SW 1271 (cell line): ENCODE measurements at places on chromosomes 3 and 15.

GRCh38 chr3:142889212-142890014, 530 bp upstream of the PCOLCE2 start:
- no peak for DNase-seq

DNA sequence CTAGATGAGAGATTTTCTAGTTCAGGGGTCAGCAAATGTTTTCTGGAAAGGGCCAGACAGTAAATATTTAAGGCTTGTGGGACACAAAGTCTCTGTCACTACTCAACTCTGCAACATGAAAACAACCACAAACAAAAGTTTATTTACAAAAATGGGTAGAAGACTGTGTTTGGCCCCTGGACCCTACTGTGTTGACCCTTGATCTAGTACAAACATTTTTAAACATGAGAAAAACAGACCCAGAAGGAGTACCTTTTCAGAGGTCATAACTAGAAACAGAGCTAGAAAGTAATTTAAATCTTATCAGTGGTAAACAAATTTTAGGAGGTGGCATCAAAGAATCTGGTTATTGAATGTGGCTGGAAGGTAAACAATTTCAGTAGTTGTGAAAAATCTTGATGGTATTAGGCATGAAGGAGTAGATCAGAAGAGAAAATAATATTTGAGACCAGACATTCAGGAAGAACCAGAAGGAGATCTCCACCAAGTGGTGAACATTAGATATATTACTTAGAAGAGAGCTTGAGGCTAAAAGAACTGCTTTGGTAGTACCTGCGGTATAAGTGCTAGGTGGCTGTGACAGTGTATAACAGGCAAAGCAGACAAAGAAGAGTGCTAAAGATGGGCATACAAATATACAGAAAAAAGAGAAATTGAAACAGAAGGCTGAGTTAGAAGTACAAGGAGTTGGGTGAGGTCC, 101.7 kb downstream of the NR1I2 start:
- no peak for DNase-seq

- DNase-seq: no peak
Measured at GRCh38 chr3:139226731-139227130, 117.1 kb upstream of the MRPS22 start.

DNA sequence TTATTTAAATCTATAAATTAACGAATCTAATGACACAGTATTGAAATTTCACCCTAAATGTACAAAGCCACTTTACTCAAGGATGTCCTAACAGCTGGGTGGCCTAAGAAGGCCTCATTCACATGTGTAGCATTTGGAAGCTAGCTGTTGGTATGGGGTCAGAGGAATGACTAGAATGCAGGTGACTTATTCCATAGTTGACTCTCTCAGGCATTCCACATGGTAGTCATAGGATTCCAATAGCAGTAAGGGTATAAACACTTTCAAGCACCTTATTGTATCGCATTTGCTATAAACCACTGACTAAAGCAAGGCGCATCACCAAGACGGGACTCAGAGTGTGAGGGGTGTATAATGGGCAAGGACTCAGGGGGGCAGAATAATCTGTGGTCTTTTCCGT, 294.8 kb upstream of the EPHA3 start:
- DNase-seq: no peak

DNA sequence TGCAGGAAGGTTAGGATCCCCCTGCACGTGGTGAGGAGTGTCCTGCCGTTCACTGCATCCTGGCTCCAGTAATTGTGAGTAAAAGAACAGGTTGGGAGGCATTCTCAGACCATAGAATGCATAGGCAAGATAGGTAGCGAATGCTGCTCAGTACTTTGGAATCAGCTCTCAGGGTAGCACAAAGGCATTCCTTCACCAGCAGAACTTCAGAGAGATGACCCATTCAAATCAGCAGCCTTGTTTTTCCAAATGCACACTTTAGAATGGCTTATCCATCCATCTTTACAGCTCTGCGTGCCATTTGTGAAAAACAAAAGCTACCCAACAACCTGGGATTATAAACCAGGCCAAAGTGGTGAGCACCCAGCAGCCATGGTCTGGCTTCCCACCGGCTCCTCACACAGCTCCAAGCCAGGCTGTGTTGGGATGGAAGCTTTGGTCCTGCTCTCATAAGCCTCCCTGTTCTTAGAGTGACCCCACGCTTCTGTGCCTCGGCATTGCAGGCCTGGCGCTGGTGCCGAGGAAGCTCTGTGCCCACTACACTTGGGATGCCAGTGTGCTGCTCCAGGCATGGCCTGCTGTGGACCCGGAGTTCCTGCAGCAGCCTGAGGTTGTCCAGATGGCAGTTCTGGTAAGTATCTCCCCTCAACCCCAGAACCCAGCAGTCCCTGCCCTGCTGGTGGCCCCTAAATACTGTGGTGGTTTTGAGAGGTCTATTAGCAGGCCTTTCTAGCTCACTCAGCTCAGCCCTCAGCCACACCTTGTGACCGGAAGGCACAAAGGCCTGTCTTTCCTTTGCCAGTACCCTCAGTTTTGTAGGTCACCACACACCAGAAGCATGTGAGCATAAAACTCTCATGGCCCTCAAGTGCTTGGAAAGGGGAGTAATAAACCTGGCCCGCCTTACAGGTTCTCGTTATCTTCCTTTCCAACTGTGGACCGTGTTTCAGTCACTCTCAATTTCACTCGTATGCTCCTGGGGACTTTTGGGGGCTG, 52.9 kb upstream of the LIMD1 start:
- no peak for DNase-seq

GRCh38 chr3:131933665-131934064, 101.1 kb downstream of the CPNE4 start:
- no peak for DNase-seq

DNA sequence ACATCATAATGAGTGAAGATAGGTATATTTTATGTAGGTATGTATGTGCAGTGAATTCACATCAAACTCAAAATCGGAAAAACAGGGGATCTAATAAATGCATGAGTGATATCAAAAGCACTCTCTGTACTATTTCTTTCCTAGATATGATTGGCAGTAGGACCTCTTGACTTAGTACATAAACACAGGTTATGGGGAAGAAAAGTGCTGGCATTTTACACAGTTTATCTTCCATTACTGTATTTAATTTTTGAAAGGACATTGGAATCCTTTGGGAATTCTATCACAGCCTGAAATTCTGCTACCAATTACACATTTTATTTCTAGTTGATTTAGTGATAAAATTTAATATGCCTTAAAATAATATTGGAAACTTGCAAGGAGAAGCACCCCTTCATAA, 470.5 kb upstream of the ONECUT1 start:
- no peak for DNase-seq

DNA sequence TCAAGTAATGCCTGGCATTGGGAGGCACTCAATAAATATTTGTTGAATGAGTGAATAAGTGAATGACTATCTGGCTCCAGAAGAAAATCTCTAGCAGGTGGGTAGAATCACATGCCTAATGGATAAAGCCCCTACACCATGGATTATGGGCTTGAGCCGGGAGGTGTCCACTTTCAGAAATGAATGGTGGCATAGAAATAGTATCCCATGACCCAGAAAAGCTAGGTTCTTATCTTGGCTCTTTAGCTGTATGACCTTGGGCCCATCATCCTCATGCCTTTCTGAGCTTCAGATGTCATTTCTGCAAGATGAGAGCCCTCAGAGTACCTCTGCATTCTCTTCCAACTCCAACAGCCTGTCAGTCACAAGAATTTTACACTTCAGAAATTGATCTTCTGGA, 37.3 kb upstream of the TNIK start:
- DNase-seq: no peak
